GM19239 (cell line): ENCODE measurements at places on chromosomes 11 and 22.
A peak's percentile ranks its signal among the peaks of the same experiment; 100 is the strongest.

DNA sequence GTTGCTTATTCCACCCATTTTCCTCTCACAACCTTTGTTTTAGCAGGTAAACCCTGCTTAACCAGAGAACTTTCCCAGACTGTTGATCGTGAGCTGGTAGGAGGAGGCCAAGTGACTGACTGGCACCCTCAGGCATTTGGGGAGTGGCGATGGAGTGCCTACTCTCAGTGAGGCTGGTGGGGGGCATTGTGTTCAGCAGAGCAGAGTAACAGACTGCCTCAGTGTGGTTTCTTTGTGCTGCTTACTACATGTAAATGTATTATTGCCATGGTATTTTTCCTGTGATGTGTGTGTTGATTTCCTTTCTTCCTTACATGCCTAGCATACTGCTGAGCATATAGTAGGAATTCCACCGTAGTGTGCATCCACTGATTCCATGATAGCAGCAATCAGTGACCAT is 2.6 kb downstream of the MARK2 start:
- DNase-seq, result no peak

GRCh38 chr11:12220305-12220704 is 109.9 kb downstream of the MICAL2 start:
- no peak for DNase-seq

DNA sequence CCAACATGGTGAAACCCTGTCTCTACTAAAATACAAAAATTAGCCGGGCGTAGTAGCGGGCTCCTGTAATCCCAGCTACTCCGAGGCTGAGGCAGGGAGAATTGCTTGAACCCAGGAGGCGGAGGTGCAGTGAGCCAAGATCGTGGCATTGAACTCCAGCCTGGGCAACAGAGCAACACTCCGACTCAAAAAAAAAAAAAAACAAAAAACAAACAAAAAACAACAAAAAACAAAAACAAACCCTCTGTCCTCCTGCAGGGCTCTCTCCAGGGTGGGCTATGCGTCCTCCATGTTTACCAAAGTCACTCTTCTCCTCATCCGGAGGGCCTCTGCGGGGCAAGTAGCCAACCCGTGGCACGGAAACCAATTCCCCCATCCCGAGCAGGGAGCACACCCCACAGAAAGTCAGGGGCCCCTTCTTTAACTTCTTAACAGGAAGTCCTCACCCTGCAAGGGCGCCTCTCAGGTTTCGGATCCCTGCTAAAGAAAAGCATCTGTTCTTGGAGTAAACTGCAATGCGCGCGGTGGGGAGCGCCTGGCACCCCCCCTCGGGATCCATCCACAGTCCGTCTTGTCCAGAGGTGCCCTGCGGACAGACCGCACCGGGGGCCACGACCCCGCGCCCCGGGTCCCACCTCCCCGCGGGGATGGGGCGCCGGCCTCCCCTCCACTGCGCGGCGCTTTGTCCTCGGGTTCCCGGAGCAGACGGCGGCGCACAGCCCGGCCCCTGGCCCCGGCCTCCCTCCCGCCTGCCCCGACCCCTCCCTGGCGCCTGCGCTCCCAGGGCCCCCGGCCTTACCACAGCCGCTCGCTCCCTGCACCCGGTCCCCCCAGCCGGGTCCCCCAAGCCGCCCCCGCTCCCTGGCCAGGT is 712 bp downstream of the CERK start:
- peak; percentile 60 for DNase-seq

GRCh38 chr11:31995525-31996094 is 95.3 kb upstream of the RCN1 start:
- DNase-seq, result peak; percentile 18

GRCh38 chr11:70546191-70546940 is 148.0 kb downstream of the CTTN start:
- DNase-seq, result no peak

DNA sequence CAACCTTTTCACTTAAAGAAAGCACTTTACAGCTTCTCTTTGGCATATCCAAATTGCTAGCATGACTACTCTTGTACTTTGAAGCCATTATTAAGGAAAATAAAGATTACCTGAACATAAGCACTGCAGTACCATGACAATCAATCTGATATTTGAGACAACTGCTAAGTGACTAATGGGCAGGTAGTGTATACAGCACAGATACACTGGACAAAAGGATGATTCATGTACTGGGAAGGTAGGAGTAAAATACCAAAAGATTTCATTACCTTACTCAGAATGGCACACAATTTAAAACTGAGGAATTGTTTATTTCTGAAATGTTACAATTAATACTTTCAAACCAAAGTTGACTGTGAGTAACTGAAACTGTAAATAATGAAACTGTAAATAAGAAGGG is 1054.3 kb upstream of the TENM4 start:
- DNase-seq, result no peak

GRCh38 chr11:14764579-14765527 is 121.2 kb downstream of the PDE3B start:
- DNase-seq, result peak; percentile 16

GRCh38 chr11:122696662-122697061 is 41.1 kb downstream of the UBASH3B start:
- DNase-seq, result no peak
